ENCODE measurements at places on chromosomes 5 and 9. TPM values are rescaled to one million over a fixed set of nuclear protein-coding genes. Genes with fewer than 3 reads are reported as not detected.

The OLFM1 gene
- total RNA-seq, result 4.7 TPM

The COL5A1 gene
- total RNA-seq, result 10.1 TPM

The CRHBP gene
- total RNA-seq, result not detected

The WDR70 gene
- total RNA-seq, result 25.0 TPM

The DDX46 gene
- 21.4 TPM for total RNA-seq

The ANKRD55 gene
- total RNA-seq, result 2.3 TPM

The SV2C gene
- not detected for total RNA-seq

The PCDHB13 gene
- total RNA-seq, result 0.30 TPM

The TXNDC8 gene
- total RNA-seq, result not detected

The TRIM32 gene
- total RNA-seq, result 15.7 TPM

The GRIN1 gene
- total RNA-seq, result not detected

The DMRT2 gene
- total RNA-seq, result not detected

The ACTBL2 gene
- not detected for total RNA-seq

The CARTPT gene
- total RNA-seq, result not detected

The SIL1 gene
- total RNA-seq, result 40.0 TPM

The KCNMB1 gene
- total RNA-seq, result not detected

The BAG1 gene
- 67.6 TPM for total RNA-seq

The FCN2 gene
- not detected for total RNA-seq

The PCDHA1 gene
- total RNA-seq, result not detected

The CER1 gene
- not detected for total RNA-seq

The PTPRD gene
- total RNA-seq, result 2.1 TPM

The AIF1L gene
- 19.2 TPM for total RNA-seq

The LCN12 gene
- not detected for total RNA-seq

The SPATA31D4 gene
- total RNA-seq, result not detected

The PCDHA11 gene
- total RNA-seq, result under 0.01 TPM

The MAMDC4 gene
- total RNA-seq, result 1.9 TPM

The IDNK gene
- total RNA-seq, result 5.3 TPM

The ZNG1E gene
- 11.3 TPM for total RNA-seq

The EIF4EBP3 gene
- total RNA-seq, result 4.8 TPM

The ZNF366 gene
- 16.4 TPM for total RNA-seq

The GGTA1 gene
- total RNA-seq, result 0.13 TPM

The CA9 gene
- total RNA-seq, result not detected

The NKD2 gene
- 0.25 TPM for total RNA-seq

The TPD52L3 gene
- total RNA-seq, result not detected

The TEX53 gene
- not detected for total RNA-seq

The TOR4A gene
- 41.4 TPM for total RNA-seq
